ENCODE measurements at places on chromosomes 6 and 20. TPM values are rescaled to one million over a fixed set of nuclear protein-coding genes. Genes with fewer than 3 reads are reported as not detected.

SRSF3 gene
- 512 TPM for total RNA-seq

GTPBP2 gene
- 78.4 TPM for total RNA-seq

TRAPPC3L gene
- not detected for total RNA-seq

TSHZ2 gene
- total RNA-seq: 23.0 TPM

SLC2A4RG gene
- total RNA-seq: 48.3 TPM

PDE7B gene
- 27.6 TPM for total RNA-seq

PLEKHG1 gene
- total RNA-seq: 1.8 TPM

COL10A1 gene
- total RNA-seq: not detected

CST4 gene
- not detected for total RNA-seq

FHL5 gene
- not detected for total RNA-seq

CLPSL1 gene
- total RNA-seq: not detected

TRIM40 gene
- total RNA-seq: not detected

TEAD3 gene
- total RNA-seq: 1.8 TPM

BTN1A1 gene
- total RNA-seq: not detected

IRF4 gene
- total RNA-seq: 1,053 TPM

NFKBIL1 gene
- 17.6 TPM for total RNA-seq

SLC16A10 gene
- 3.6 TPM for total RNA-seq

SULF2 gene
- 0.48 TPM for total RNA-seq

CLVS2 gene
- total RNA-seq: not detected

CFAP61 gene
- total RNA-seq: 0.32 TPM

PPP1R3G gene
- total RNA-seq: 0.16 TPM

ALDH5A1 gene
- 11.4 TPM for total RNA-seq

SEMG1 gene
- total RNA-seq: not detected

Data from activated T-helper 2 cell treated with anti-CD3 and anti-CD28 coated beads, Interferon-gamma antibody, Interleukin-2, Interleukin-4, amounts not matched to agents 10 μg/mL and 5 μg/mL and 100 μg/mL, durations not matched to agents 14 hours and 24 hours and 36 hours (primary cell).